Activated CD8-positive, alpha-beta memory T cell treated with anti-CD3 and anti-CD28 coated beads for 1 hour (primary cell): ENCODE measurements at places on chromosomes 7 and 10.

DNA sequence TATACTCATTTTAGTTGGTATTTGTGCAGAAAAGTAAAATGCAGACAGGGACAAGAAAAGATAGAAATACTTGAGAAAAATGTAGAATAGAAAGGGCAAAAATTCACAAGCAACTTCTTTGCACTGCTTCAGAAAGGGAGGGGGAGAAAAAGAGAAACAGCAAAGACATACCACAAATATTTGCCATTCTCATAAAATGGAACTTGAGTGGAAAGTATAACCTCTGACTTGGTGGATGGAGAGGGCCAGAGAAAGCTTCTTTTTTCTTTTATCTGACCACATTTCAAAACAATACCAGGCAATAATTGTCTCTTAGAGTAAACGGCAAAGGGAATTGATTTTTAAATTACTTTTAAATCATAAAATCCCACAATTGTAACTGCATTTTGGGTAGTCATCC lies 35.8 kb upstream of the TRUB1 start:
- DNase-seq, result no peak

DNA sequence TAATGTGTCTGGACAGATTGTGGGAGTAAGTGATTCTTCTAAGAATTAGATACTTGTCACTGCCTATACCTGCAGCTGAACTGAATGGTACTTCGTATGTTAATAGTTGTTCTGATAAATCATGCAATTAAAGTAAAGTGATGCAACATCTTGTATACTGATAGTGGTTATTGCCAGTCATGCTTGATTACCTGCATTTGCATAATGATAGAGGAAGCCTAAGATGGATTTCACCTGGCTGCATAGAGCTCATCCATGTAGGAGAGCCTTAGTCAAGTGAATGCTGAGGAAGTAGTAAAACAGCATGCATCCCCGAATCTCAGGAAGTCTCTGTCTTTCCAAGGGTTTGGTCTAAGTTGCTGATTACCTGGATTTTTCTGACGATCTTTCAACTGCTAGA lies 64.2 kb upstream of the CAPZA2 start:
- no peak for DNase-seq

GRCh38 chr10:815338-816090 lies 116.0 kb downstream of the LARP4B start:
- no peak for DNase-seq

DNA sequence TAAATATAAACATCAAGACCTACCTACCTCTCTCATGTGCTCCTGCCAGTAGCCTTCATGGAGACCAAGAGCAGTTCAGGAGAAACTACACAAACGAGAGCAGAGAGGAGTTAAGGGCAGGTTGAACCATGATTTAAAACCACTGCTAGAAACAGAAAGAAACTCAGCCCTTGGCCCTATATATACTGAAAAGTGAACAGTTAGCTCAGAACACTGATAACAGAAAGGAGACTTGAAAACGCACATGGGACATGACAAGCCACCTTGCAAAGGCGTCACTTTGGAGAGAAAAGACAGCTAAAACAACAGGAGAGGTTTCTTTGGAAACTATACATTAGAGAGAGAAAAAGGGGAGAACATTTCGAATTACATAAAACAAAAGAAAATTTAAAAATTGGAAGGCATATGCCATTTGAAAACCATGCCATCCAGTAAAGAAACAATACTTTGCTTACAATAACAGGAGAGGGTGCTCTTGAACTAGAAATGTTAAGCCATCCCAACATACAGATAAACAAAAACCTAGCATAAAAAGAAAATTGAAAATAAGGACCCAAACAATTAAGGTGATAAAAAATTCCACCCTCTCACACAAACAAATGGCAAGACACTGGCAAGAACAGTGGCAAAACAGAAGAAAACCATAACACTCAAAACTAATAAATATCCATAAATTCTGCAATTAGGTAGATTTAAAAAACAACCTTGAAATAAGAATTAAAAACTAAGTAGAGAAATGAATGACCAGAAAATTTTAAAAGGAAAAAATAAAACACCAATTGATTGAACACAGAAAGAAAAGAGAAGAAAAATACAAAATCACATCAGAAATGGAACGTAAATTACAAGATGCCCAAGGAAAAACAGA lies 232.7 kb downstream of the IMMP2L start:
- no peak for DNase-seq

DNA sequence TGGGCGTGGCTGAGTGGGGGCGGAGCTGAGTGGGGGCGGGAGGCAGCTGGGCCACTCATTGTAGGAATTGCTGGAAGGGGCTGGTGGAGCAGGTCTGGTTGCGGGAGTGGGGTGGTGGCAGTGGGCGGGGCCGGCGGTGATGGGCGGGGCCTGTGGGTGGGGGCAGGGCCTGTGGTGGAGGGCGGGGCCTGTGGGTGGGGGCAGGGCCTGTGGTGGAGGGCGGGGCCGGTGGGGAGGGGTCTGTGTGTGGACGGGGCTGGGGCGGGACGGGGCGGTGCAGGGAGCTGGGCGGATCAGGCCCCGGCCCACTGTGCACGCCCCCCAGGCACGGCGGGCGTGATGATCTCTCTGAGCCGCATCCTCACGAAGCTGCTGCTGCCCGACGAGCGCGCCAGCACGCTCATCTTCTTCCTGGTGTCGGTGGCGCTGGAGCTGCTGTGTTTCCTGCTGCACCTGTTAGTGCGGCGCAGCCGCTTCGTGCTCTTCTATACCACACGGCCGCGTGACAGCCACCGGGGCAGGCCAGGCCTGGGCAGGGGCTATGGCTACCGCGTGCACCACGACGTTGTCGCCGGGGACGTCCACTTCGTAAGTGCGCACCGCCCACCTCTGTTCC lies 14.0 kb downstream of the SLC29A4 start:
- peak; percentile 63 for DNase-seq

DNA sequence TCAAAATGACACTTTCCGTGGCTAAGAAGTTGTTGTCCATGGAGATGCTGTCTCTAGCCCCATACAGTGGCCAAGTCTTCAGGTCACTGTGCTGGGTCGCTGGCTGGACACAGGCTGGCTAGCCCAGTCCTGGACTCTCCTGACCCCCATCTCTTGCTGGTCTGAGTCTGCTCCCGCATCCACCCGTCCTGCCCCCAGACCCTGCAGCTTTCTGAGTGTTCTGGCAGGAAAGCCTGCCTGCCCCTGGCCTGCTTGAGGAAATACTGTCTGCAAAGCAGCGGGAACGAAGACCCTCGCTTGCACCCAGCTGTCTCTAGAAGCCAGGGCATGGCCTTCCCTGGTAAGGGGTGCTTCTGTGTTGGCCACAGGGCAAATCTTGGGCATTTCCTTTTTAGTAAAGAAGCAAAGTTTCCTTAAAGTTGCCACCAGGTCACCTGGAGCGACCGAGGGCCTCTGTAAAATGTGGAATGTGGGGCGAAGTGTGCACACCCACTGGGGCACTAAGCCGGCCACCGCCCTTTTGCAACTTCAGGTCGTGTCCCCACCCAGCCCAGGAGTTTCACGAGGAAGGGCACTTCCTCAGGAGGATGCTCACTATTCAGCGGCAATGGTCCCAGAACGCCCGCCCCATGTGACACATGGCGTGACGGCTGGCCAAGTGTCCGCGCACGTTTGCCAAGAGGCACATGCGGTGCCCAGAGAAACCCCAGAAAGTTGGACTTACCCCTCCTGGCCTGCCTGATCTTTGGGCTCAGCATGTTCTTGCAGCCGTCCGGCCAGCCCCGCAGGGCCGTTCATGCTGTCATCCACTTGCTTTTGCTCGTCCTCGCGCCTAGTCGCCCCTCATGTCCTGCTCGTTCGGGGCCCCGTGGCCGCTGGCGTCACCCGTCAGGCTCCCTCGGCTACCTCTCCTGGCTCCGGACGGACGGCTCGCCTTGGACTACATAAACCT lies 558 bp downstream of the ARHGAP22 start:
- no peak for DNase-seq

DNA sequence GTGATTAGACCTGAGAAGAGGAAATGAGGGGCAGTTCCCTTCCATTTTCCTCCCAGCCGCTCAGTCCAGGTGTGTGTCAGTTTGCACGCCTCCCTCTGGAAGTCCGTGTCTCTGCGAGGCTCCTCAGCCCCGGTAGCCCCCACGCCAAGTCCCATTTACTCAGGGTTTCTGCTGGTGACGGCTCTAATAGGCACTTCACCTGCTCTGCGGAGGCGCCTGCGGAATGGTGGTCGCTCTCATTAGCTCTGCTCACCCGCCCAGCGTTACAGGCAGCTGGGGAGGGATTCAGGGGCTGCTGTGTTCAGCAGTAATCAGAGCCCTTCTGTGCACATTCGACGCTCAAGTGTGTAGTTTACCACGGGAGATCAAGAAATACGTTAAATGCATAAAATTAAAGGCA lies 179.9 kb downstream of the MGMT start:
- DNase-seq, result no peak

DNA sequence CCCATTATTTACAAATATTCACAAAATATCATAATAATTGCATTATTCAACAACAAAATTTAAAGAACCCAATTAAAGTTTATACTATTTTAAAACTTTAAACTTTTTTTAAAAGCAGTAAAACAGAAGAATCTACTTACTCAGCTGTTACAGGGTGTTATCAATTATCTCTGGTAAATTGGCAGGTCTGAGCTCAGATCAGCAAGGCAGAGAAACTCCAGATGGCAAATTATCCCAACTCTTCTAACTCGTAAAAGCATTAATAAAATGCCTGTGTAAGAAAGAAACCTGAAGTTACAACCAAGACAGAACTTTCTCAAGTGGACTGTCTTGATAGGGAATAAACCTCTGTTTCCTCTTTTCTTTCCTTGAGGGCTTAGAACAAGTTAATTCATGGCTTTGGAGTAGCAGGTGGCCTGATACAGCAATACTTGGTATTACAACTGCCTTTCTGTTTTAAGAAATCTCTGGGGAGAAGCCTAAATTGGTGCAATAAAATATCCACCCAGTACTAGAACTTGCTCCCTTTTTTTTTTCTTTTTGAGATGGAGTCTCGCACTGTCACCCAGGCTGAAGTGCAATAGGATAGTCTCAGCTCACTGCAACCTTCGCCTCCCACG lies 275.3 kb upstream of the MKLN1 start:
- no peak for DNase-seq

DNA sequence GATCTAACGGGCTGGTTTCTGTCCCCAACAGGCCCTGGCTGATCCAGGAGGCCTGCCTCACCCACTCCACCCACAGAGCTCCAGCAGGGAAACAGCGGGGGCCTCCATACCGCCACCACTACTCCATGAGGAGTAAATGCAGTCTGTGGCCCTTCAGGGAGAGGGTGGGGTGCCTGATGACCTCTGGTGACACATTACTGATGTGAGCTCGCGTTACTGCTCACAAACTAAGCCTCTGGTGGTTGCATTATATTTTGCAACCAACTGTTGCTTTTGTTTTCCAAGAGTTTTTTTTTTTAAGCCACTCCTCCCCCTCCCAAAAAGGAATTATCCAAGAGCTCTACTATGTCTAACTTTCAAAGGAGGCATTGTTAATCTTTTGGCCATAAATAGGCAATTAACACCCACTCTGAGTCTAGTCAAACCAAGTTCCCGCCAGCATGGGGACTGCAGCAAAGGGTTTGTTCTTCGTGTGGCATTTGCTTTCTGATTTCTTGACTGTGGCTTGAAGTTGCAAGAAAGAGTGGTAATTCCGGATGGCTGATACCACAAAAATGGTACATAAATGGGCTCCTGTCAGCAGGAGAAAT lies 72.6 kb downstream of the FAM53B start:
- no peak for DNase-seq

DNA sequence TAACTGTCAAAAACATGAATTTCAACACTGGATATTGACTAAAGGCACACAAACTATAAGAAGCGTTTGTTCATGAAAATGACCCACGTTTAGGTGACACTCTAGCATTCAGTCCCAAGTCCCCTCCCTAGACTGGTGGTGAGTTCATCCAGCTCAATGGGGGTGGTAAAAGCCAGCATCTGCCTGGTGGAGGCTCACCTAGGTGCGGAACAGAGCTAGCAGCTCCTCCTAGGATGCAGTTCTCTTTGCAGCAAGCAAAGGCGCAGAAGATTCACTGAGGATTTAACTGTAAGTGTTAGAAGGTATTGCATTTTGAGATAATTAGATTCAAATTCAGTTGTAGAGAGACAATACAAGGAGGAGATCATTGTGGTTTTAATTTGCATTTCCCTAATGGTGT lies 87.6 kb downstream of the VSTM2A start:
- no peak for DNase-seq

- no peak for DNase-seq
These were observed 994 bp upstream of the CYP51A1 start for GRCh38 chr7:92135052-92135889.

GRCh38 chr10:17850501-17850900 lies 41.4 kb downstream of the MRC1 start:
- no peak for DNase-seq

DNA sequence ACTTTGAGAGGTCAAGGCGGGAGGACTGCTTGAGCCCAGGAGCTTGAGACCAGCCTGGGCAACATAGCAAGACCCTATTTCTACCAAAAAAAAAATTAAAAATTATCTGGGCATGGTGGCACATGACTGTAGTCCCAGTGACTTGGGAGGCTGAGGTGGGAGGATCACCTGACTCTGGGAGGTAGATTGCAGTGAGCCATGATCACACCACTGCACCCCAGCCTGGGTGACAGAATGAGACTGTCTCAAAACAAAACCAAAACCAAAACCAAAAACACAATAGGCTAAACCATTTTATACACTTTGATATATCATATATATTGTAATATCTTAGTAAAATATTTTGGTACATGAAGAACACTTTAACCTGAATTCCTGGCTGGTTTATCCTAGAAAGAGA lies 101.6 kb downstream of the RAPGEF5 start:
- DNase-seq, result no peak

DNA sequence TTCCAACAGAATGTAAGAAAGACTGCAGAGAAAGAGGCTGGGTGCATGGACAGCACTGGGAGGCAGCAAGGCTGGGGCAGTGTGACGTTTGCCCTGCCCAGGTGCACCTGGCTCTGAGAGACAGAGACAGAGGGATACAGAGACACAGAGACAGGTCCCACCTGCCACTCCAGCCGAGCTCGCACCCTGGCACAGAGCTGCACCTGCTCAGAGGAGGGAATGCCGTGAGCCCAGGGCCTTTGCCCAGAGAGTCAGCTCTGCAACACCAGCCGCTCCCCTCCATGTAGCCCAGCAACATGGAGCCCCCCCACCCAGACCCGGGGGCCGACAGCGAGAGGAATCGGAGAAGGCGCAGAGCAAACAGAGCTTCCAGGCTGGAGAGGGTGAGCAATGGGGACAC lies 35.3 kb upstream of the PROSER2 start:
- DNase-seq, result no peak
